ENCODE measurements at places on chromosomes 1 and 21.

DNA sequence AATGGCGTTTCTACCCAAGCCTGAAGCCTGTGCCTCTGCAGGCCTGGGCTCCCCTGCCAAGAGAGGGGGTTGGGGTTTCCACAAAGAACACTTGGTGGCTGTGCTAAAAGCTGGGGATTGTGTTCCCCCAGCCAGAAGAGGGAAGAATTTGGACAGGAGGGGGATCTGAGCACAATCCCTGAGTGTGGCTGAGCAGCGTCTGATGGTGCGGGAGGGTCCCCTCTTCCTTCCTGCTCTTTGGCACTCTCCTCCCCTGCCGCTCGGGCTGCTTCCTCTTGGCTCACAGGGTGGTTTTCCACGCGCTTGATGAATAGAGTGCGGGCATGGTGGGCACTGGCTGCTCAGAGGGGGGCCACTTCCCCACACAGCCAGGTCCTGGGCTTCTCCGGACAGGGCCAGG is 3.7 kb downstream of the GPR37L1 start:
- no peak for DNase-seq

DNA sequence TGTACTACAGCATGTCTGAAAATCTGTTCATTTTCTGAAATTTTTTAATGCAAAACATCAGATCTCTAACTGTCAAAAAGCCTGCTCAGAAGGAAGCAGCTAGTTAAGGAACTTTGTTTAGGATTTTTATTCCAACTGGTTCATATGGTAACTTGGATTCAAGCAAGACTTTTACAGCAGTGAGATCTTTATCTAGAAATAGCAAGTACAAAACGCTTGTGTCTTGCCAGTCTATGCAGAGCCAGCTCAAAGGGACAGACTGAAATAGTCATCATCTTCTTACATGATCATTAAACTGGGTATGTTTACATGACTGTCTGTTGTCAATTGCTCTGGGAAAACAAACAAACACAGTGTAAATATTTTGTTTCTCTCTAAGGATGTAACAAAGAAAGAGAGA is 37.6 kb downstream of the DDAH1 start:
- DNase-seq, result no peak

DNA sequence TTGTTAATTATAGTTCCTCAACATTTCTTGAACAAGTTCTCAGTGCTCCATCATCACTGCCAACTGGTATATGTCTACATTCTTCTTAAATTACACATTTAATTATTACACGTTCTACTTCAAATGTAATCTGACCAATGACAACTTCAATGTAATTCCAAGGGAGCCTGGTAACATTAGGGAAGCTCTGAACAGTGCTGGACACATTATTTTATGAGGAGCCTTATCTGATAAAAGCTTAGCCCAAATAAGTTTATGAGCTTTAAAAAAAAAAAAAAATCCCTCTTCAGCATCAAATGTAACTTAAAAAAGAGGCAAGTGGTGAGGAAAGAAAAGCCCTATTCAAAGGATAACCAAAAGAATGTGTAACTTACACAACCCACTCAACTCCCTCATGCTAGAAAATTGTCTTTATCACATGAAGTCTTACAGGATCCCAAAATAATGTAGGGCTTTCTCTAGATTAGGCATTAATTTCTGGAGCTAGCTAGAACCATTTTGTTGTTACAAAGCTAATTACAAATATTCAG is 35.2 kb upstream of the ABCA4 start:
- no peak for DNase-seq

DNA sequence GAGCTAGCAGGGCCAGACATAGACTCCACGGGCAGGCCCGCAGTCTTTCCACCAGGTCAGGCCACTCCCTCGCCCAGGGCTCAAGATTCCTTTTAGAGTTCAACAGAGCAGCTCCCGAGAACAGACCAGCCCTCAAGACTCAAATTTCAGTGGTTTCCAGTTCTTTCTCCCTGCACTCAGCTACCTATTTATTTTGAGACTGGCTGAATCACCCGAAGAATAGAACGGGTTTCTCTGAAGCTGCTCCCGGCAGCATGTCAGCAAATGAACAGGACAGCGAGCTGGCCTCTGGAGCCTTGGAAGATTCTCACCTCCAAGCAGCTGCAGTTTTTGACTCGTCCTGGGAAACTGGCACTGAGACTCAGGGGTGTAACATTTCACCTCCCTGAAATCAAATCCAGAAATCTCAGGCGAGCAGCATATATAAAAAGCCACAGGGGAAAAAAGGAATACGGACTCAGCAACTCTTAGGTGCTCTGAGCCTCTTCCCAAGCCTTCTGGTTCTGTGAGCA is 177.9 kb downstream of the CLIC6 start:
- DNase-seq, result no peak

- DNase-seq, result no peak
Observed at GRCh38 chr21:42476388-42477331, 19.4 kb downstream of the RSPH1 start.

GRCh38 chr1:67058242-67058641 is 4.3 kb upstream of the SLC35D1 start:
- no peak for DNase-seq

DNA sequence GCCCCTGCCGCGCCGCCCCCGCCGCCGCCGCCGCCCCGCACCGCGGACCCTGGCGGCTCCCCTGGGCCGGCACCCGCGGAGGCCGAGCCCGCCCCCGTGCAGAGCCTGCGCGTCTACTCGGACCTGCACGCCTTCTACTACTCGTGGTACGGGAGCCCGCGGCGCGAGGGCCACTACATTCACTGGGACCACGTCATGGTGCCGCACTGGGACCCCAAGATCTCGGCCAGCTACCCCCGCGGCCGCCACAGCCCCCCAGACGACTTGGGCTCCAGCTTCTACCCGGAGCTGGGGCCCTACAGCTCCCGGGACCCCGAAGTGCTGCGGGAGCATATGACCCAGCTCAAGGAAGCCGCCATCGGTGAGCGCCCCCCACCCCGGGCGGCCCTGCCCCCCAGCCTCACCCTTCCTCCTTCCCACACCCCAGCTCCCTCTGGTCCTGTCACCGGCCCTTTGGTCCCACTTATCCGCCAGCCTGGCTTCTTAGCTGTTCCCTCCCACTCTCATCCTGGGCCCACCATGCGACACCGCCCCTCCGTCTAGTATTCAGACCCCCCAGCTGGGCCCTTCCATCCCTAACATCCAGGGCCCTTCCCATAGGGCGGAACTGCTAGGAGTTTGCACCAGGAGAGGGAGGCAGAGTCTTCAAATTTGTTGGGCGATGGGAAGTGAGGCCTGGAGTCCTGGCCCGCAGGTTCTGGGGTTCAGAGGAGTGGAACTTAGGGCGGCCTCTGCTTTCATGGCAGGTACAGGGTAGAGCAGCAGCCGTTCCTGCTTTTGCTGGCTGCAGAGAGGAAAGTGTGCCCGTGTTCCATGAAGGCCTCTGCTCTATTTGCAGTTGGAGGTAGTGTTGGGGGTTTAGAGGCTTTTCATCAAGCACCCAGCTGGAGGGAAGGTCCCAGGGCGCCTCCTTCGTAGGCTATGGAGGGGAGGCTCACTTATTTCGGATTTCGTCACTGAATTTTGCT is 1.0 kb downstream of the MANEAL start:
- DNase-seq, result no peak

DNA sequence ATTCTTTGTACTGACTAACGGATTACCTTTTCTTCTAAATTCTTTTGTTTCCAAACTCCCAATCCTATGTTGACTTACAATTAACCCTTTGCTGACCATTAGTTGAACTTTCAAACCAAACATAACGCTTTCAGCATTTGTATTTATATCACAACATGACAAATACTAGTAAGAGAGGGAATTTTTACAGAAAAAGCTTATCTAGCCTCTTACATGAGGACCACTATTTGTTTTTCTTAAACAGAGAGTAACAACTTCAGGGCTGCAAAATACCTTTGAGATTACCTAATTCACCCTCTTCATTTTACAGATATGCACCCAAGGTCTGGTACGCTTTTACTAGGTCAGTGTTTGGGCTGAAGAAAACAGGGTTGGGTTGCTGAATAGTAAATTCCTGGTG is 45.0 kb upstream of the CXADR start:
- no peak for DNase-seq

DNA sequence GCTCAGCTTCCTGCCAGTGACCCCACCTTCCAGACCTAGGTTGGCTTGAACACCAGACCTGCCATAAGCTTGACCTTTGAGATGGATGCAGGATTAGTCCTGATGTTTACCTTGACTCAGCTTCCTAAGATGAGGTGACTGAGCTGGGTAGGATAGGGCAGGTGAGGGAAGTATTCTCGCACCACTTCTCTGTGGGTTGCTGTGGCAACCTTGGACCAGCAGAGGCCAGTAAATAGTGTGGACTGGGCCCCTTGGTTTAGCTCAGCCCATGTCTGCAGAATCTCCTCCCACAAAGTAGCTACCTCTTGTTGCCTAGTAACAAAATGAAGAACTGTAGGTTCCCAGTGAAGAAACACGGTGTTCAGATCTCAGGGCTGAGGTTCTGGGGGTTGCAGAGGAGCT is 8.4 kb downstream of the RPS6KA1 start:
- no peak for DNase-seq

- no peak for DNase-seq
Observed at GRCh38 chr1:203006948-203007871, at the start of gene TMEM183A. TMEM183A (plus strand) TSS chr1:203007374; CDS start chr1:203007466, 92 bp downstream.

- DNase-seq, result no peak
Observed at GRCh38 chr1:82064691-82065090, 264.0 kb downstream of the ADGRL2 start.

DNA sequence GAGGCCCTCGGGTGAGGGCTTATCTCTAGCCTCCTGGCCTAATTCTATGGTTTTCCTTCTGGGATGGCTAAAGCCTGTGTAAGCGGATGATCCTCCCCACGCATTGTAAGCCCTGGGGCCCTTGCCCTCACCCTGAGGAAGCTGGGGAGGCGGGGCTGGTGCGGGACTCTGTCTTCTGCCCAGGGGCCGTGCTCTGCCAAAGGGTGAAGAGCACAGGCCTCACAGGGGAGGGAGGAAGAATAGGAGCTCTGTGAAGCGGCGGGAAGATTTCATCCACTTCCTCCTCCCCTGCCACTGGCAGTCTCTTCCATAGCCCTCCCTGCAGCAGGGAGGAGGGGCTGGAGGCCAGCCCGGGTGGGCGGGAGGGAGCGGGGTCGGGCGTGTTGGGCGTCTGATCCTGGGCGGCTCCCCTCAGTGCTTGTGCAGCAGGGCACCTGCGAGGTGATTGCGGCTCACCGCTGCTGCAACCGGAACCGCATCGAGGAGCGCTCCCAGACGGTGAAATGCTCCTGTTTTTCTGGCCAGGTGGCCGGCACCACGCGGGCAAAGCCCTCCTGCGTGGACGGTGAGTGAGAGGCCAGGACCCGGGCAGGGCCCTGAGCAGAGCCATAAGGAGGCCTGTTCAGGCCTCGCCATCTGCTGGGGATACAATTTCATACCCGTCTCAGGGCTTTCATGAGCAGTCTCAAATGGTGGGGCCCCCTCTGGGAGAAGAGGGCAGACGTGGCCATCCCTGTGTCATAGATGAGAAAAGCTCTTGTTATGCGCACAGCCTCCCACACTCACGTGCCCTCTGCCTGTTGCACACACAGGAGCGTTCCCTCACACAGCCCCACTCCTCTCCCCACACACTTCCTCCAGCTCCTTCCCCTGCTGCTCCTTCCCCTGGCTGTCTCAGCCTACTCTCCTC is 7.7 kb upstream of the PPM1J start:
- peak; percentile 81 for DNase-seq

- DNase-seq, result no peak
Observed at GRCh38 chr1:79945391-79945790, 938.9 kb upstream of the ADGRL4 start.

- DNase-seq, result no peak
Observed at GRCh38 chr1:9717193-9718005, 65.9 kb downstream of the PIK3CD start.

- no peak for DNase-seq
Observed at GRCh38 chr1:71698186-71698585, 584.2 kb downstream of the NEGR1 start.

GRCh38 chr1:21338573-21339355 is 48.5 kb upstream of the ECE1 start:
- no peak for DNase-seq

Data from D721Med (cell line).